Stomach (tissue), 19 donors: ENCODE measurements at places on chromosomes 1 and 21. TPM values are rescaled to one million over a fixed set of nuclear protein-coding genes. Genes with fewer than 3 reads are reported as not detected.
A peak's percentile ranks its signal among the peaks of the same experiment; 100 is the strongest.

ZSWIM5 gene
- total RNA-seq: 0.45 TPM

PLA2G4A gene
- 2.2 TPM for total RNA-seq

SLC30A10 gene
- total RNA-seq: not detected

GRCh38 chr1:158998037-158998780, 11.5 kb upstream of the IFI16 start:
- no peaks in the 10 kb centered on the region for H3K36me3 ChIP-seq
- H3K27me3 ChIP-seq: no peaks in the 10 kb centered on the region
- peaks cover 27% of the 10 kb centered on the region for H3K4me1 ChIP-seq
- DNase-seq: no peak

DNA sequence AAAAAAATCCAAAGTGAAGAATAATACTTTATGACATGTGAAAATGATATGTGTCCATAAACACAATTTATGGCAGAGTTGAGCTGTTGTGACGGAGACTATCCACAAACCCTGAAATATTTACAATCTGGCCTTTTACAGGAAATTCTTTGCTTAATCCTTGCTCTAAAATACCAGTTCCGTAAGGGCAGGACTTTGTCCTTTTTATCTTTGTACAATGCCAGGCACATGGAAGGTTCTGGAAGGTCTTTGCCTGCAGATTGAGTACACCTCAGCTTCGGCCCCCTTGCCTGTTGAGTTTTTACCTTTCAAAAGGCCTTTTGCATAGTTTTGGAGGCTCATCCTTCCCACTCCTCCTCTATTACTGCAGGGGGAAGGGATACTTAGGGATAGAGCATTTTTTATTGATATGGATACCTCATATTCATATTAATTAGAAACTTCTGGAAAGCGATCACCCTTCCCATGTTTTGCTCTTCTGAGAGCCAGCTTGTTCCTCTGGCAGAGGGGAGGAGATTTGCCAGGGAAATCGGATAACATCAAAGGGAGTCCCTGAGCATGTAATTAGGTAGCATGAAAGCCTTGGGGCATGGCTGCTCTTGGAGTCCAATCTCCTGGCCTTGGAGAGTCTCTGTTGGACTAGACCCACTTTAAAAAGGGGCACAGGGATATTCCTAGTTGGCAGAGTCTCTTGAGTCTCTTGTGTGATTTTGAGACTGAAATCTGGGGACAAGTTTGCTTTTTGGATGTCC, 217.1 kb downstream of the KCNJ6 start:
- H3K27ac ChIP-seq: no peak overlapping the region
- DNase-seq: no peak
- no peak overlapping the region for H3K4me3 ChIP-seq
- no peaks in the 10 kb centered on the region for H3K27me3 ChIP-seq

DNA sequence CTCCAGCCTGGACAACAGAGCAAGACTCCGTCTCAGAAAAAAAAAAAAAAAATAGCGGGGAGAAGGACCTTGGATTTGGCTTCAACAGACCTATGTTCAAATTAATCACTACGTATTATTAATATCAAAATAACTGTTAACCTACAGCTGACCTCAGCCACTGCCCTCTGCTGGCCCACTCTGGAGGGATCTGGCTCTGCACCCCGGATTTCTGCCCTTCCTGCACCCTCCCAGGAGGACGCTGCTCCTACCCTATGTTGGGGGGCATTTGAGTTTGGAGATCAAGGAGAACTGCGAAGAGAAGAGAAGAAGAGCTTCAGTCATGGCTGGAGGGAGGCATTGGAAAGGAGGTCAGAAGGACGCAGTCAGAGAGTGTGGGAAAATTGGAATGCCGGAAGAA, 96.7 kb downstream of the PSMG1 start:
- H3K4me3 ChIP-seq: no peak overlapping the region
- peaks cover 17% of the 10 kb centered on the region for H3K4me1 ChIP-seq
- no peak for DNase-seq
- H3K27me3 ChIP-seq: no peaks in the 10 kb centered on the region
- no peak overlapping the region for H3K27ac ChIP-seq
- no peaks in the 10 kb centered on the region for H3K36me3 ChIP-seq

DNA sequence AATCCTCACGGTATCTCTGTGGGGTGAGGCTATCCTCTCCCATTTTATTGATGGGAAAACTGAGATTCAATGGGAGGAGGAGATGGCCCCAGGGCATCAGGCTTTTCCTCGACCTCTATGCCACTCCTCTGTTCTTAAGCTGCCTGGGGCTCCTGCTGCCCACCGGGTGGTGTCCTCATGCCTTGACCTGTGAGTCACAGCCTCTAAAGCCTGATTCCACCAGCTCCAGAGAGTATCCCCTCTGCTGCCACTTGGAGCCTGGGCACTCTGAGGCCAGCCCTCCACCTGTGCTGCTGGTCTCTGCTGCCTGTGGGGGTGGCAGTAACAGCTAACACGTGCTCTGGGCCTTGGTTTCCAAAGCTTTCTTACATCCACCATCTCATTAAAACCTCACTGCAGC, 241.2 kb downstream of the TRABD2B start:
- no peaks in the 10 kb centered on the region for H3K36me3 ChIP-seq
- H3K4me3 ChIP-seq: no peak overlapping the region
- H3K27ac ChIP-seq: no peak overlapping the region
- peaks cover 17% of the 10 kb centered on the region for H3K4me1 ChIP-seq
- H3K27me3 ChIP-seq: no peaks in the 10 kb centered on the region
- DNase-seq: no peak

- H3K27me3 ChIP-seq: peaks cover 14% of the 10 kb centered on the region
- no peaks in the 10 kb centered on the region for H3K36me3 ChIP-seq
- no peaks in the 10 kb centered on the region for H3K4me1 ChIP-seq
- no peak within 1 kb of the TSS for H3K4me3 ChIP-seq
- H3K27ac ChIP-seq: no peak within 1 kb of the TSS
Measured at GRCh38 chr1:17204546-17205440, at the start of gene PADI1. PADI1 (plus strand) TSS chr1:17205128; CDS start chr1:17205218, 90 bp downstream.

DNA sequence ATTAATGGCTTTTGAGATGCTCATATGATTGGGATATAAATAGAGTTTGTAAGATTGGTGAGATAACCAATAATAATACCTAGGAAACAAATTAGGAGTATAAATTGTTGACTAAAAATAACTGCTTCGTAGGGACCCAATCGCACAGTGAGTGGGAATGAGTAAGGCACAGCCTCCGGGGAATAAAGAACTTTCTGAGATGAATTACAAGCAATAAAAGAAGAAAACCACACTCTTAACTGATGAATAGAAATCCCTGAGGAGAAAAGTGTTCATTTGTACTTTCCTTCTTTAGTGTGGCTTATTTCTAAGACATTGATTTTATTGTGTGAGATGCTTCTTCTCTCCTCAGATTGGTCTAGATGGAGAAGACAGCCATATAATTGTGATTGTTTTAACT, 443.4 kb upstream of the PRMT6 start:
- no peaks in the 10 kb centered on the region for H3K36me3 ChIP-seq
- H3K27ac ChIP-seq: no peak overlapping the region
- H3K27me3 ChIP-seq: no peaks in the 10 kb centered on the region
- DNase-seq: no peak
- no peaks in the 10 kb centered on the region for H3K4me1 ChIP-seq

DNA sequence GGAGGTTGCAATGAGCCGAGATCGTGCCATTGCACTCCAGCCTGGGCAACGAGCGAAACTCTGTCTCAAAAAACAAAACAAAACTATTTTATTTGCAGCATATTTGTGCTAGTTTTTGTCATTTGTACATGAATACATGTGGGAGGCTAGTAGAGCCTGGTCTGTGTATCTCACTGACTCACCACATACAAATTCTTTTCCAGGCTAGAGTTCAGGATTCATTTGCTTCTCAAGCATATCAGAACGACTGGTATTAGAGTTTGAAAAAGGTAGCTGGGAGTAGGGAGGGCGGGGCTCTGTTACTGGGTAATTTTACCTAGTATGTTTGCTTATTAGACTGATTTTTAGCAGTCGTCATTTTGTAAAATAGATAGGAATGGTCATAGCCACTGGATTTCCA, 4.5 kb upstream of the TOR3A start:
- peaks cover 28% of the 10 kb centered on the region for H3K36me3 ChIP-seq
- no peaks in the 10 kb centered on the region for H3K27me3 ChIP-seq
- H3K27ac ChIP-seq: no peak overlapping the region
- peaks cover 10% of the 10 kb centered on the region for H3K4me1 ChIP-seq

DNA sequence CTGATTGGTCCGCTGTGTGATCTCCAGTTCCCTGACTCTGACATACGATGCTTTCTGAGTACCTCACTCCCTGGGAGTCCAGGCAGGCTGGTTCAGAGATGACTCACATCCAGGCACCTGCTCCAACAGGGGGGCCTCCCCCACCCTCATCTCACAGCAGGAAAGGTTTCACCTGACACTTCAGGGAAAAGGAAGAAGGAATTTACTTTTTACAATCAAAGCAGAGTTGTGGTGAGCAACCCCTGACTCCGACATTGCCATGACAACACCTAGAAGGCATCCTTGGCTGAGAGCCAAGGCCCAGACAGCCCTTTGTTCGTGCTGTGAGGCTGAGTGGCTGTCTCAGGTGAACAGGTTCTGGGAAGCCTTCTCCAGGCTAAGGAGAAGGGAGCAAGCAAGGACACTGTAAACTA, 164.6 kb upstream of the GJB5 start:
- H3K27me3 ChIP-seq: peaks cover 4% of the 10 kb centered on the region
- DNase-seq: no peak
- H3K4me1 ChIP-seq: no peaks in the 10 kb centered on the region
- no peak overlapping the region for H3K27ac ChIP-seq
- H3K36me3 ChIP-seq: no peaks in the 10 kb centered on the region

- no peak overlapping the region for H3K4me3 ChIP-seq
- H3K27ac ChIP-seq: no peak overlapping the region
- H3K36me3 ChIP-seq: no peaks in the 10 kb centered on the region
- H3K4me1 ChIP-seq: no peaks in the 10 kb centered on the region
- no peaks in the 10 kb centered on the region for H3K27me3 ChIP-seq
Measured at GRCh38 chr1:59243550-59243949, 53.3 kb upstream of the FGGY start.

- peaks cover 17% of the 10 kb centered on the region for H3K27me3 ChIP-seq
- peaks cover 44% of the 10 kb centered on the region for H3K4me1 ChIP-seq
- H3K27ac ChIP-seq: peak overlapping the region; percentile 90
- H3K36me3 ChIP-seq: peaks cover 9% of the 10 kb centered on the region
- H3K4me3 ChIP-seq: peak overlapping the region; percentile 94
Measured at GRCh38 chr1:26994020-26994786, 711 bp downstream of the TRNP1 start.

DNA sequence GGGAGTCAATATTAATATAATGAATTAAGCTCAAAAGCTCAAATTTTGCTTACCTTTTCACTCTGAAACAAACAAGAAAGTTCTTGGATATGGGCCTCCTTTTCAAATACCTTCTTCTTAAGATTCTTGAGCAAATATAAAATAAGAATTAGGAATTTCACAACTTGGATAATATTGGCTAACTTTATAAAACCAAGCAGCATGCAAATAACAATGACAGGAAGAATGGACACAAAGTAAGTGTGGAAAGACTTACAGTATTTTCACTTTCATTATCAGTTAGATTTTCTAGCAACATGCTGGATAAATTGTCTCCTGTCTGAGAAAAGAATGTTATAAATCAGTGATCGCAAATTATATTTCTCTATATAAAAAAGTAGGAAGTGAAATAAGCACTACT, 13.2 kb downstream of the ODF2L start:
- no peak overlapping the region for H3K27ac ChIP-seq
- DNase-seq: no peak
- peaks cover 4% of the 10 kb centered on the region for H3K4me1 ChIP-seq
- H3K4me3 ChIP-seq: no peak overlapping the region
- no peaks in the 10 kb centered on the region for H3K27me3 ChIP-seq
